ENCODE measurements at places on chromosomes 7 and 10.
A peak's percentile ranks its signal among the peaks of the same experiment; 100 is the strongest.

GRCh38 chr7:96183163-96183670 lies 138.7 kb downstream of the SLC25A13 start:
- DNase-seq, result no peak

DNA sequence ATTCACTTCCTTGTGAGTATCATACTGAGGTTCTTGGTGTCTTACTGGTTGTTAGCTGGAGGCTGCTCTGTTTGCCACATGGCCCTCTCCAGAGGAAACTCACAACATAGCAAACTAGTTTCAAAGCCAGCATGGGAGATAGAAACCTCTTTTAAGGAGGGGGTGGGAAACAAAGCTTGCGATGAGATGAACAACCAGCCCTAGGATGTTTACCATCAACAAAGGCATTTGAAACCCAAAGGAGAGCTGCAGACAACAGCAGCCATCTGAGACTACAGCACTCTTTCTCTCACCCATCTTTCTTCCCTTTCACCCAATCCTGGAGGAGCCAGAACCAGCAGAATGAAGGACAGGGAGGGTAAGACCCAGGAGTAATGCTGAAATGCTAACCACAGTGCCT lies 182.1 kb downstream of the NEBL start:
- no peak for DNase-seq

GRCh38 chr7:156635529-156636385 lies 4.8 kb upstream of the RNF32 start:
- DNase-seq, result no peak

GRCh38 chr7:121744877-121745276 lies 128.1 kb upstream of the PTPRZ1 start:
- DNase-seq, result no peak

GRCh38 chr10:45454859-45455258 lies 80.8 kb downstream of the ALOX5 start:
- no peak for DNase-seq

- DNase-seq, result peak; percentile 11
Measured at GRCh38 chr10:89029785-89030437, 39.3 kb downstream of the FAS start.

GRCh38 chr7:31663072-31663471 lies 23.9 kb upstream of the PPP1R17 start:
- no peak for DNase-seq

GRCh38 chr7:128112018-128112780 lies 81.0 kb upstream of the LRRC4 start:
- no peak for DNase-seq

DNA sequence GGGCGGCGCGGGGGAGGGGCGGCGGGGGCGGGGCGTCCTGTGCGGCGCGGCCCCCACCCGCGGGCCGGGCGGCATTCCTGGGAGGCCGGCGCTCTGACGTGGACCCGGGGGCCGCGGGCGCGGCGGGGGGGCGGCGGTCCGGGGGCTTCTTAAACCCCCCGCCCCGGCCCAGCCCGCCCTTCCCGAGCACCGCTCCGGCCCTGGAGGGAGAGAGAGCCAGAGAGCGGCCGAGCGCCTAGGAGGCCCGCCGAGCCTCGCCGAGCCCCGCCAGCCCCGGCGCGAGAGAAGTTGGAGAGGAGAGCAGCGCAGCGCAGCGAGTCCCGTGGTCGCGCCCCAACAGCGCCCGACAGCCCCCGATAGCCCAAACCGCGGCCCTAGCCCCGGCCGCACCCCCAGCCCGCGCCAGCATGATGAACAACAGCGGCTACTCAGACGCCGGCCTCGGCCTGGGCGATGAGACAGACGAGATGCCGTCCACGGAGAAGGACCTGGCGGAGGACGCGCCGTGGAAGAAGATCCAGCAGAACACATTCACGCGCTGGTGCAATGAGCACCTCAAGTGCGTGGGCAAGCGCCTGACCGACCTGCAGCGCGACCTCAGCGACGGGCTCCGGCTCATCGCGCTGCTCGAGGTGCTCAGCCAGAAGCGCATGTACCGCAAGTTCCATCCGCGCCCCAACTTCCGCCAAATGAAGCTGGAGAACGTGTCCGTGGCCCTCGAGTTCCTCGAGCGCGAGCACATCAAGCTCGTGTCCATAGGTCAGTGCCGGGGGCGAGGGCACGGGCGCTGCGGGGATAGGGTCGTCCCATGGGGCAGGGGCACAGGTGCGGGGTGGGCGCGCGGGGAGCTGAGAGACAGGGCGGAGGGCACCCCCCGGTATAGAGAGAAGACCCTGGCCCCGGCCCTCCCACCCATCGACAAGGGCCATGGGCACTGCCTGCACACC lies at the start of gene FLNC:
Gene FLNC (plus strand): TSS at position 176 of the 947 bp plus-strand sequence. CDS start 232 bp downstream, at position 408.
- DNase-seq, result no peak

DNA sequence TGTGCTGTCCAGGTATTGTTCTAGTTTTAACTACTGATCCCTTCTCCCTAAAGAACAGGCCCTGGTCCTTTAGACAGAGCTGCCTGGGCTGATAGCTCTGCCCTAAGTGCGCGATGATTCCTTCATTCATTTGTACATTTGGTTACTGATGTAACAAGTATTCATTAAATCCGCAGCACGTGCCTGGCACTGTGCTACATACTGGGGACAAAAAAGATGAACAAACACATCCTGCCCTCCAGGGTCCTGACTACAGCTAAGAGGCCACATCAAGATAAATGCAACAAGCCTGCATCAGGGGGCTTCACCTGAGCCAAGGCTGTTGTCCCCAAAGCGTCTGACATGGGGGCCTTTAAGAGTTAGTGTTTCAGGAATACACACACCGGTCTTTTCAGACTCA lies 99.0 kb upstream of the PODXL start:
- DNase-seq, result no peak

DNA sequence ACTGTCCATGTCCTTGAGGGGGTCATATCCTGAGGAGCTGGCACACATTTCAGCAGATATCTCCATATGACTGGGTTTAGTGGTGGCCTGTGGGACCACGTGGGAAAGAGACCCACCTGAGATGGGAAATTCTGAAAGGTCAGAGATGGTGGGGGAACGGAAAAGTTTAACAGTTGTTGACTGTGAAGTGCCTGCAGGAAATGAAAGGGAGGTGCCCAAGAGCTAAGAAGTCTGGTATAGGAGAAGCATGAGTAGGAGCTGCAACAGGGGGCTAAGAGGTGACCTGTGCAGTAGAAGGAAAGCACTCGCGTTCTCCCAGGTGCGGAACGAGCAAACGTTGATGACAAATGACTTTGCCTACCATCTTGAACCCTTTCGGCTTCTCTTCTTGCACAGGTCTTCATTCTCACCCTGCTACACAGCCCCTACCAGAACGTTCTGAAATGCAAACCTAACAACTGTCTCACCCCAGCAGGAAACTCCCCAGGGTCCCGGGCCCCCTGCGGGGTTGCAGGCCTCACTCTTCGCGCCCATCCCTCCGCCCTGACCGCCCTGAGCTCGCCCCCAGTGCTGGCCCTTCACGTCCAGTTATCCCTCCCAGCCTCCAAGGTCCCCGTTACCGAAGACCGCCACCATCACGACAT lies 9.8 kb upstream of the FXYD4 start:
- DNase-seq, result no peak

DNA sequence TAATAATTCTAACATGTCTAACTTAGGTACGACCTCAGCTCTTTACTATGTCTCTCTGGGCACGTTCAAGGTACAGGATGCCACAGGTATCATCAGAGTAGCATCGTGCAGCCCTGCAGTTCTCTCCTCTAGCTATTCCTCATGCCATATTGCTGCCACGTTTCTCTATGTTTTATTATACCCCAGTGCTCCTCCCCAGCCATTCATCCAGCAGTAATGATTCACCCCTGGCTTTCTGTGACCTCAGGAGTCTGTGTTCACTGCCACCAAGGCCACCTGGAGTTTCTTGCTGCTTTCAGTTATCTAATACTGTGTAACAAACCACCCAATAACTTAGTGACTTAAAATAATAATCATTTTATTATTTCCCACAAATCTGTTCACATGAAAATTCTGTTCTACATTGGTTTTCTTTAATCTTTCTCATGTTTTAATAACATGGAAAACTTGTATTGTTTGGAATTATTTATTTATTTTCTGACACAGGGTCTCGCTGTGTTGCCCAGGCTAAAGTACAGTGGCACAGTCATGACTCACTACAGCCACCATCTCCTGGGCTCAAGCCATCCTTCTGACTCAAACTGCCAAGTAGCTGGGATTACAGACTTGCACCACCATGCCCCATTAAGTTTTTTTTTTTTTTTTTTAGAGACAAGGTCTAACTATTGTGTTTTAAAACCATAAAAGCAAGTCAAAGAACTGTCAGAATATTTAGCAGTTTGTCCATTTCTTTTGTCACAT lies 21.8 kb downstream of the REEP3 start:
- no peak for DNase-seq

- no peak for DNase-seq
Measured at GRCh38 chr7:140155428-140155827, 21.4 kb downstream of the KDM7A start.

DNA sequence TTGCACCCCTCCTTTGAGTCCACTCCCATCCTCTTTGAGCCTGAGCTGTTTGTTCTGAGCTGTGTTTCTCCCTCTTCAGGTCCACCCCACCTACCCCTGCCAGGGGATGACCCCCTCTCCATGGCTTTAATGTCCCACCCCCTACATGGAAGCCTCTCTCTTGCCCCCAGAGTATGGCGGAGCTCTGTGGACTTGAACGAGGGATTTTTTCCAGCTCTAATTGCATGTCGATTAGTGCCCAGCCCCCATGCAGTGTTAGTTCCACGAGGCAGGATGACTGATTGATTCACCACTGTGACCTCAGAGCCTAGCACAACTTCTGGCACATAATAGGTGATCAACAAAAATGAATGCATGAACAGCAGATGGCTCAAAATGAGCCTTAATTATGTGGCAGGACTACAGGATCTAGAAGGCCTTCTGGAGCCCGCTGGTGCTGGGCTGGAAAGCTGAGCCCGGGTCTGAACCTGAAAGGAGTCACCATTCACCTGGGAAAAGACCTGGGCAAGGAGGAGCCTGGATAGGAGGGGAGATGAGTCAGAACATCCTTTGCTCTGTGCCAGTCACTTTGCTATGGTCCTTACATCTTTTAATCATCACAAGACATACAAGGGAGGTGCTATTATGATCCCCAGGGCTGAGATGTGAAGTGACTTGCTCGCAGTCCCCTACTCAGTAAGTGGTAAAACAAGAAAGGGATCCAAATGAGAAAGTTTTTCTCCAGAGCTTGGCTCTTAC lies 17.1 kb upstream of the SLC18A2 start:
- DNase-seq, result no peak

- no peak for DNase-seq
Measured at GRCh38 chr7:89002981-89003956, 207.7 kb upstream of the TEX47 start.

DNA sequence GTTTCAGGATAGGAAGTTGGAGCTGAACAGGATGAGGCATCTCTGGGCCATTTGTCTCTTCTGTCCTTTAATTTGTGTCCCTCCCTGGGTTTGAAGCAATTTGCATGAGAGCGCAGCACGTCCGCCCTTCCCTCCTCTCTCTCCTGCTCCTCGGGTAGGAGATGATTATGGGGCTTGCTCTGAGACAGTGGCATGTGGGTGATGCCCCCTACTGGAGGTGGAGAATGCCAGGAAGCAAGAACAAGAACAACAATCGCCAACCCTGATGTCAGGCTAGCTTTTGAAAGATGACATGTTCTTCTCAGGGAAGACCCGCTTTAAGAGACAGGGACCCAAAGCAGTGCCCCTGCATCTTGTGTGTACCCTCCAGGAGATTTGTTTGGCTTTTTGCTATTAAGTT lies 63.9 kb upstream of the LOXL4 start:
- DNase-seq, result no peak

DNA sequence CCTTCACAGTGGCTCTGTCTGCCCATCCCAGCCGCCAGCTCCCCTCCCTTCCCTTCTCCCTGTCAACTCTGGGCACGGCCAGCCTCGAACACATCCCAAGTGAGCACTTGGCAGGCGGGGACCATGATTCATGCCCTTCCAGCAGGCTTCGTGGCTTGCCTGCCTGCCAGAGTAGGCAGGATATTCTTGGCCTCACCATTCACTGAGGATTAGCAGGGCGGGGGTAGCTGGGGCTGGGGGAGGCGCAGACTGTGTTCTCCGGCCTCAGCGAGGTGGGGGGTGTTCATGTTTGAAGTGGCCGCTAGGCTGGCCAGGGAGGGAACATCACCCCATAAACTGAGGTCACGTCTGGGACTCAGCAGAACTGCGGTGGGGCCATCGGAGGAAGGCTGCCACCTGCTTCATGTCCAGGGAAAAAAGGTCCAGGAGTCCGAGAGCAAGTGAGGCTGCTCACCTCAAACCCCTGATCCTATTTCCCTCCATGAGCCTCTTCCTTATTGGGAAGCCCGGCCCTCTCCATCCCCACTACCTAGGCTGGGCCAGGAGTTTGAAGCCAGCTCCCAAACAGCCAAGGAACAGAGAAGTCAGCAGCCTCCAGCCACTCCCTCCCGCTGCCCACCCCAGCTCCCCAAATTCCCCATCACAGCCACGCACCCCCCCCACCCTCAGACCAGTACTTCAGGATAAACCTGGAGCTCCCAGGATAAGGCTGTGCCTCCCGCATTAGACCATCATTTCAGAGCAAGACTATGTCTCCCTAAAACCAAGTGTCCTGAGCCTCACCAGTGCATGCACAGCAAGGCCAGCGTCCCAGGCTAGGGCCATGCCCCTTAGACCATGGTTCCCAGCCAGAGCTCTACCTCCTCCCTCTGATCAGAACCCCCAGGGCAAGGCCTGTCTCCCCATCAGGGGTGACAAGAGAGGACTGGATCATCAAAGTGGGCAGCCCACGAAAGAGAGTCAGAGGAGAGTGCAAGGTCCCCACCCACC lies 42.8 kb upstream of the RABGEF1 start:
- no peak for DNase-seq

DNA sequence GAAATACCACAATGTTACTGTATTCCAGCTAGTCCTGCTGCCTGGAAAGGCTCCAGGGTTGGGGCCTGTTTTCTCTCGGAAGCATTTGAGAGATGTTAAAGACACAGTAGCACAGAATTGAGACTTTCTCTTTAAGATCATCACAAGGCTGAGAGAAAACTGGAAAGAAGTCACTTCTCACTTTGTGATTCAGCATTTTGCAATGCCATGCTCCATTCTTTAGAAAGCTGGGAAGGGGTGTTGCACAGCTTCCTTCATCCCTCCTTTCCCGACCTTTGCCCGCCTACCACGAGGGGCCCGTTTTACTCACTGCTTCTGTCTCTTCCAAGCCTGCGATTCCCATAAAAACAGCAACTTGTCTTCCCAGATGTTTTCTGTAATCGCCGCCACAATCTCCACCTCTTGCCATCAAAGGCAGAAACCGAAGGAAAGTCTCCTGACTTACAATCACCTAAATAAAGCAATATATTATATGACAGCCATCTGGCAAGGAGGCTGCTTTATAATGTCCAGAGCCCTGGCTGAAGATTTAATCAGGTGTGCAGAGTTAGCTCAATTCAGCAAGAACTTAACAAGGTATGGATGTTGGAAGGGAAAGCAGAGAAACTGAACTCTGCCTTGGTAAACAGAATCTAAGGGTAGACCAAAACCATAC lies 18.9 kb downstream of the NOD1 start:
- no peak for DNase-seq

Measured in GM12891 (cell line).